ENCODE measurements at places on chromosomes 16 and 17.

DNA sequence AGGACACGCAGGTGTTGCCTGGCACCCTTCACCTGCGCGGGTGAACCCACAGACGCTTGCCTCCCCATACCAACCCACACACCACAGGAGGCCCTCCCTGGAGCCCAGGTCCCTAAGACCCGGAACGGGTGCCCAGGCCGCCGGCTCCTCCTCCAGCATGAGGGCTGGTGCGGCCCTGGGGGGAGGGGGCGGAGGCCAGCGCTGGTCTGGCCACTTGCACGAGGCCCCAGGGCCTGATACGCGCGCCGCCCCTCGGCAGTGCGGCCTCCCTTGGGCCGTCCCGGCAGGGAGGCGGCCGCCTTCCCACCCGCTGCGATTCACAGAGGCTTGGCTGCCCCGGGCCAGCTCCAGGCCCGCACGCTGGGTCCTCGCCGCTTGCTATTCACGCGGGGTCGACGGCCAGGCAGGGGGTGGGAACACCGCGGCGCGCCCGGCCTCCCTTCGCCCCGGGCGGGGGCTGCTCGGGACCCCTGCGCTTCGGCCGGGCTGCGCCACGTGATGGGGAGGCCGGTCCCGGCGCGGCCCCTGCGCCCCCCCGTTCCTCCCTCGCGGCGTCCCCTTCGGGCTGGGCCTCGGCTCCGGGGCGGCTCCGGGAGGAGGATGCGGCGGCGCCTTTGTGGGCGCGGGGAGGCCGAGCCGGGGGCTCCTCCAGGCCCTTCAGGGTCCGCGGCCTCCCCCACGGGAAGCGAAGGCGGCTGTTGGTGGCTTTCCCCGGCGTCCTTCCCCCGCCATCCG is 685 bp downstream of the FASN start:
- peak; percentile 40 for DNase-seq

DNA sequence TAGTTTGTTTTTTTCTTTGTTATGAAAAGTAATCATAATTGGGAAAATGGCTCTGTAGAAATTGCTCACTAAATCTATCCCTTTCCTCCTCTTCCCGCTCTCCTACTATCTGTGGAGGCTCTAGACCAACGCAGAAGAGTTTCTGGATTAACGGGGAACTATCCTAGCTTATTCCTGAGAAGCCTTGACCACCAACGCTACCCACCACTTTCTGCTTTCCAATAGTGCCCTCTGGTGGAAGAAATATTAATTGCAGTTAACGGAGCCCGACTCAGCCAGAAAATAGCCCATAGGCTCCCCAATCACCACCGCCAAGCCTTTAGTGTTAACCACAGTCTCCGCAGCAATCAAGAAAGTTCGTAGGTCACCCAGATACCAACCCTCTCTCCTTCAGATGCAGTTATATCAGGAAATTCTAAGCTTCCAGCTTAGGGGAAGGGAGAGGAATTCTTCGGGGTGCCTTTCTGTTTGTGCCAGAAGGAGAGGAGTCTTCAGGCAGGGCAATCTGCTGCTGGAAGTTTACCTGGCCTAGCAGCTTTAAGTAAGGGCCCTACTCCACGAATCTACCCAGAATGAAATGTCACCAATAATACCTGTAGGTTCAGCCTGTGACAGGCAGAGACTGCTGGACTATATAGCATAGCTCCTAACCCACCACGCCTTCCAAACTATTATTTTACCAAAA is 23.0 kb upstream of the NSRP1 start:
- peak; percentile 38 for DNase-seq

DNA sequence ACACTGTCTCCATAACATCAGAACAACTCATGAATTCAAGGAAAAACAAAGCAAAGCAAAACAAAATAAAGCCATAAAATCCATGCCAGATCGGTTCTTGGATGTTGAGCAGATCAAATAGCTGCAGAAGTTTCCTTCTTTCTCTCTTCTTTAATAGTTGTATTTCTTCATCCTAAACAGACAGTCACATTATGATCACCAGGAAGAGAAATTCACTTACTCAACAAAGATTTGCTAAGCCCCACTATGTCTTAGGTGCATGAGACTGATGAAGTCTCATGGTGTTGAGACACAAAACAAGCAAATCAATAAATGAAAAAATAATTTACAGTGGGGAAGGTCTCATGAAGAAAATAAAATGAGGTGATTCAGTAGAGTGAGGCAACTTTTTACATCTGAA is 72.8 kb downstream of the WIPI1 start:
- no peak for DNase-seq

DNA sequence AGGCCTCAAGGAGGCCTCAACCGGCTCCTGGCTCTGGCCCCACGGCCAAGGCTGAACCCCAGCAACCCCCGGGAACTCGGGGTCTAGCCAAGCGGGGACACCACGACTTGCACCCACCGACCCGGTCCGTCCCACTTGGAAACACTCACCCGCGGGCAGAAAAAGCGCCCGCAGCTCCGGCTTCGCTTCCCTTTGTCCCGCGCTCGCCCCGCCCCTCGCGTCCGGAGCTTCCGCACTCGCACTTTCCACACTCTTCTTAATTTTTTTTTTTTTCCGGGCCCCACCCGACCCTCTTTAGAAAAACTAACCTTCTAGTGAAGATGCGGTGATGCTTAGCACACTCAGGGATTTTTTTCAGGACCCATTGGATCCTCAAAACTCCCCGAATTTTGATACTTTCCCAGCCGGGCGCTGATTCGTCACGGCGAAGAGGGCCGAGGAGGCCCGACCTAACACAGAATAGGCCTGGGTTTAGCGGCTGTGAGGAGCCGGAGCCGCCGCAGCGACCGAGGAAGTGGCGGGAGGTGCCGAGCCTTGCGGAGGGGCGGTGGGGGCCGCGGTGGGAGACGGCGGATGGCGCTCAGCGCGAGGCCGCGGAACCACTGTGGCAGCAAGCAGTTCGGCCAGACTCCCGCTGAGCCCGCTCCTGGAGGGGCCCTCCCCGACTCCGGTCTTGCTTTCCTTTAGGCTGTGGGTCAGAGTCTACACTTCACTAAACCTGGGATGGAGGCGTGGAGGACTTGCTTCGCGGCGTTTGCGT is at the start of gene SMARCE1:
Gene SMARCE1 (minus strand): TSS at position 195 of the 760 bp plus-strand sequence. CDS start 2,016 bp downstream, outside the sequence.
- DNase-seq: peak; percentile 69

GRCh38 chr17:77644181-77645071 is 314.1 kb upstream of the TNRC6C start:
- DNase-seq: no peak

GRCh38 chr17:41507315-41507880 is 2.0 kb upstream of the KRT13 start:
- DNase-seq: no peak

DNA sequence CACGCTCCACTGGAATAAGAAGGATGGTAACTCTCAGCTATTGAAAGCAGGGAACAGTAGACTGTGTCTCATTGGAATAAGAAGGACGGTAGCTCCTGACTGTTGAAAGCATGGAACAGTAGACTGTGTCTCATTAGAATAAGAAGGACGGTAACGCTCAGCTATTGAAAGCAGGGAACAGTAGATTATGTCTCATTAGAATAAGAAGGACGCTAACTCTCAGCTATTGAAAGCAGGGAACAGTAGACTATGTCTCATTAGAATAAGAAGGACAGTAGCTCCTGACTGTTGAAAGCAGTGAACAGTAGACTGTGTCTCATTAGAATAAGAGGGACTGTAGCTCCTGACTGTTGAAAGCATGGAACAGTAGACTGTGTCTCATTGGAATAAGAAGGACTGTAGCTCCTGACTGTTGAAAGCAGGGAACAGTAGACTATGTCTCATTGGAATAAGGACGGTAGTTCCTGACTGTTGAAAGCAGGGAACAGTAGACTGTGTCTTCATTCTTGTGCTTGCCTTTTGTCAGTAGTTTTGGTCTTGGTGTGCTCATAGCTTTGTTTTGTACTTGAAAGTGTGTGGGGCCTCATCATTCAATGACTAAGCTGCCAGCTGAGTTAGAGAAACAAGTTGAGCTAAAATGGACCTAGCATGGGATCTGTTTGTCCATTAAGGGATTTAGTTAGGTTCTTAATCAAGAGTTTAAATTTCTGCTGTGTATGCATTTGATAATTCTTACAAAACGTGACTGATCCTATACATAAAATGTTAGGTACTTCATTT is 58.5 kb downstream of the BANP start:
- DNase-seq: no peak

- DNase-seq: no peak
Observed at GRCh38 chr16:10088380-10088793, 93.8 kb downstream of the GRIN2A start.

DNA sequence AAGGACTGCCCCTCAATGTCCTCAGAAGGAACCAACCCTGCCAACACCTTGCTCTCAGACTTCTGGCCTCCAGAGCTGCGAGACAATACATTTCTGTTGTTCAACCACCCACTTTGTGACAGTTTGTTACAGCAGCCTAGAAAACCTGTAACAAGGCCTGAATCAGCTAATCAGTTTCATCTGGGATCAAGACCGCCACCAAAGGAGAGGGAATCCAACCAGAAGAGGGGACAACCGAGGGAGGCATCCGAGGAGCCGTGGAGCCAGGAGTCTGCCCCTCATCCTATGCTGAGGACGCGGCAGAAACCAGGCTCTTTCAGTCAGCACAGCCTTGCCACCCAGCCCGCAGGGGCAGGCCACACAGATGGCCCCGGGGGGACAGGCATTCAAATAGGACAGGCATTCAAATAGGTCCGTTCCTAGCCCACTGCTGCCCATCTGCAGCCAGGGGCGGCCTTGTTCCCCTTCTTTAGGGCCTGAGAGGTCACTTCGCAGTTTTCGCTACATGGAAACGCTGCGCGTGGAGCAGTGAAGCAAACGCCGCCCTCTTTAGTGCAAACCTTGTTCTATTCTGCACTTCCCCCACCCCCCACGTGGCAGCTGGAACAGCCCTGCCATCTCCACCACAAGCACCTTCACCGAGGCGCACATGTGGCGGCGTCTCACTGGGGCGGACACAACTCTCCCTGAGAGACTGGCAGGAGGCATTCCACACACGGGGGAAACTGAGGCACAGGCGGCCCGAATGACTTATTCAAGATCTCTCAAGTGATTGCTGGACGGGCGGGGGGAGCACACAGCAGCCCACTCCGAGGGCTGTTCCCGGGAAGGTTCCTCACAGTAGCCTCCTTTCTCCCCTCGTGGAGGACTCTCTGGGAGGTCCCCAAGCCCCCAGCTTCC is 26.7 kb downstream of the FA2H start:
- no peak for DNase-seq

- no peak for DNase-seq
Observed at GRCh38 chr16:72743011-72743761, 304.7 kb downstream of the ZFHX3 start.
